Activated naive CD4-positive, alpha-beta T cell treated with anti-CD3 and anti-CD28 coated beads, Interleukin-2, amount 50 U/mL, for 72 hours (primary cell): ENCODE measurements at places on chromosomes 2 and 18. TPM values are rescaled to one million over a fixed set of nuclear protein-coding genes. Genes with fewer than 3 reads are reported as not detected.

TOGARAM2 gene
- total RNA-seq, result 4.3 TPM

GRCh38 chr2:207046724-207047123 lies 107.4 kb downstream of the CPO start:
- DNase-seq, result peak; percentile 4

CTNNA2 gene
- not detected for total RNA-seq

DNA sequence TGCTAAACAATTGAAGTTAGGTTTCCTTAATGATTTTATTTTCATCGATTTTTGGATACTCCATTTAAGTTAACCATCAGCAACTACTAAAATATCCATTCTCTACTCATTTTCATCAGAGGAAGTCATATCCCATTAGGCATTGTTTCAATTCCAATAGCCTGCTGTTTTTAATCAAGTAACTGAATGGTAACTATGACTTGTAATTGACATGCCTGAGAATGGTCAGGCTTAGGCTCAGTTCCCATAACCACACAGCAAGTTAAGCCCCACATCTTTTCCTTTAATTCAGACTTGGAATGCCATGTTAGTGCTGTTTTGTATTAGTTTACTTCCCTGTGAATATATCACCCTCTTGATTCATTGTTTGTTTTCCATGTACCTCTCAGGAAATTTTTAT lies 398.8 kb downstream of the ARHGAP15 start:
- DNase-seq, result no peak

DNA sequence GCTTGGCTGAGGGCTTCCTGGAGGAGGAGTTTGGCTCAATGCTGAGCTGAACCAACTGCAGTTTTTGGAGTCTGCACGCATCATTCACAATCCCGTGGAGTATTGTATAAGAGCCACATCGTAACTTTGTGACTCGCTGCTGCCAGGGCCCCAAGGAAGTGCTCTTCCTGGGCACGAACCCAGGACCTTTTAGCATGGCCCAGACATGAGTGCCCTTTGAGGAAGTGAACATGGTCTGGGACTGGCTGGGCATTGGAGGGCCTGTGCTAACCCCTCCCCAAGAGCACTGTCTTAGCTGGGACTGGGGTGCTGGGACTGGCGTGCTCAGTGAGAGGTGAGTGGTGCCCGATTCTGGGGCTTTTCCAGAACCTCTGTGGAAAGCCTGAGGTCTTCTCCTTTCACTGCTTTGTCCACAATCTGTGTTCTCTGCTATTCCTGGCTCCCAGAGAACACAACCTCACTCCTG lies 88.6 kb downstream of the LIPG start:
- DNase-seq, result no peak

HOXD13 gene
- total RNA-seq, result not detected

GRCh38 chr2:11738589-11739436 lies 7.6 kb upstream of the LPIN1 start:
- no peak for DNase-seq

MROH2A gene
- total RNA-seq, result not detected

DNA sequence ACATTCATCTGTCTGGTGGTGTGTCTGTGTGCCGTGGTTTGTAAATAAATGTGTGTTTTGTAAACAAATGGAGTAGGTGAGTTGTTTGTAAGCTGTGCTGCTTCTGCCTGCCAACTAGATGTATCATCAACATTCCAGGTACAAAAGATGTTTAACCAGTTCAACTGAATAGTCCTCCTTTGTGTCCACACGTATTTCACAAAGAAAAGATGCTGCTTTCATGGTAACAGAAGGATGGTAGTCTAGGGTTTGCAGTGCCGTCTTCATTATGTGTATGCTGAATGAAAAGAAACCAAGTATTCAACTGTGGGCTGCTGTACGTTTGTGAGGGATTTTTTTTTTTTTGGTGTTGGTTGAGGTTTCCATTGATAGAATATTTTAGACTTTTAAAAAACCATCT lies 72.1 kb downstream of the CAMKMT start:
- DNase-seq, result no peak

- DNase-seq, result no peak
Observed at GRCh38 chr2:10267551-10268465, 34.9 kb upstream of the HPCAL1 start.

DNA sequence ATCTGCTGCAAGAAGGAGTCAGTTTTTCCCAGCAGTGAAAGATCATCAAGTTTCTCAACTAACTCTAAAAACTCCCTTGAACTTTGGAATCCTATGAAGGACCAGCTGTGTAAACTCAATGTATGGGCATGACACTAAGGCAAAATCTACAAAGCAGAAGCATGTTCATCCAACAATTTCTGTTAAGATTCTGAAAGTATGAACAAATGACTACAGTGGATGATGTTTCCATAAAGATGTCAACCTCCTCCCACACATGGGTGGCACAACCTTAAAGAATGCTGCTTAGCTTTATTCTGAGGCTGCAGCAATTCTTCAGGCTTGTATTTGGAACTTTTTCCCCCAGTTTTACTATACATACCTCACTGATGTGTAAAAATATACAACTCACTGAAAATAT lies 47.2 kb downstream of the WDR33 start:
- no peak for DNase-seq

DNA sequence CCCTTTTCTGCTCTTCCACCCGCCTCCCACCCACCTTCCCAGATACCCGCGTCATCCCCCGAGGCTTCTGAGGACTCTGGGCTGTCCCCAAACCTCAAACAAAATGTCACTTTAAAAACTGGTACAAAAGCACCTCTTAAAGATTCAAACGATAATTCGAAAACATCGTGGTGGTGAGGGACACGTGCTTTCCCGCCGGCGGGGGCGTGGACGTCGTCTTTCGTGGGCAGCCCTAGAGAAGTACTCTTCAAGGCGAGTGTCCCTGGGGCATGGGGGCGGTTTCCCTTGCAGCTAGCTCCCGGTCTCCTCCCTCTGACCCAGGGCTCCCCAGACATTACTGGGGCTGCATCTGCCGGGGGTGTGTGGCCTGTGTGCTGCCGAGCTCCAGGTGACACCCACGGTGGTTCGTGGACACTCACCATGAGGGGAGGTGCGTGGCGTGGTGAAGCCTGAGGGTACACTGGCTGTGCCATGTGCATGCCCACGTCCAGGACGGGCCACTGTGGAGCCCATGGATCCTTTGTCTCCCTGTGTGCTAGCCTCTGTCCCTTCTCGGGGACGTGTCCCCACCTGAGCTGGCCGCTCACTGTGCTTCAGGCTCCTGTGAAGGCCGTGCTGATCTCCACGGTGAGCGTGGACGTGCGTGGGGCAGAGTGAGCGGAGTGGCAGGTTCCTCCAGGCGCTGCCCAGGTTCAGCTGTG lies 117.8 kb downstream of the NFATC1 start:
- DNase-seq, result no peak

DNA sequence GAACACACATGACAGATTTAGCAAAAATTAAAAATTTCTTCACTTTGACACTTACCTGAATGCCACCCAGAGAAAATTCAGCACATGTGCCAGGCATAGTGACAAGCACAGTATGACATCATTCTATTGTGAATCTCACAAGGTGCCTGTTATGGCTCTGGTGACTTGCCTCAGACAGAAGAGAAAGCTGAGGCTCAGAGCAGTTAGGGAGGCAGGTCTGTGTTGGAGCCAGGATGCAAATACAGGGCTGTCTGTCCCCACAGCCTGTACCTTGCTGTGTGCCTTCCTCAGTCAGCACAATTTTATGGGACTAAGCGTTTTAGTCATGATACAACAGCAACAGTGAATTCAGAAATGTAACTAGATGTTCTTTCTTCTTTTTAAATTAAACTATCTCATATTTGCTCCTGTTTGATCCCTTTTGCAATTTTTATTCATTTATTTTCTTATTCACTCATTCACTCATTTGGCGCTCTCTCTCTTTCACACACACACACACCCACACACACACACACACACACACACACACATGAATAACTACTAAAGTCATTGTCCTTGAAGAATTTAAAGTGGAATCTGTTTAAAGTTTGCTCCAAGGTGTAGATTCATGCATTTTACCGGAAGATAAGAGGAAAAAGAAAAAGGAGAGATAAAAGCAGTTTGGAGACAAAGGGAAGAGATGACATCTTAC lies 37.9 kb upstream of the CTAGE1 start:
- no peak for DNase-seq

IKZF2 gene
- total RNA-seq, result 8.9 TPM

OR6B2 gene
- total RNA-seq, result not detected

DNA sequence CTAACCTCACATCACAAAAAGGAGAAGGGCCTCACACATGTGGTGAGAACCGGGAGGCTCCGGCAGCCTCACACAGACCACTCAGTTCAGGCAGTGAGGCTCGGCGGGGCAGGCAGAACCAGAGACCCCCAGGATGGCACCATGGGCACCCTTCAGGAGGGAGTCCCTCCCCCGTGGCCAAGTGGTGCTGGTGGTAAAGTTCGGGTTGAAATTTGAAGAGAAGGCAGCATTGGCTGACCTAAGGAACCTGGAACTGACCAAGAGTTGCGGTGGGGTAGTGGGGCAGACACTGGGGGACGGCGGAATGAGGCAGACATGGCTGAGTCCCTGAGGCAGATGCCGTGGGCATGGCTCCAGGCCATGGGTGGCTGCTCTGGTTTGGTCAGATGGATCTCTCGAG lies 239.3 kb upstream of the MYT1L start:
- no peak for DNase-seq

DNA sequence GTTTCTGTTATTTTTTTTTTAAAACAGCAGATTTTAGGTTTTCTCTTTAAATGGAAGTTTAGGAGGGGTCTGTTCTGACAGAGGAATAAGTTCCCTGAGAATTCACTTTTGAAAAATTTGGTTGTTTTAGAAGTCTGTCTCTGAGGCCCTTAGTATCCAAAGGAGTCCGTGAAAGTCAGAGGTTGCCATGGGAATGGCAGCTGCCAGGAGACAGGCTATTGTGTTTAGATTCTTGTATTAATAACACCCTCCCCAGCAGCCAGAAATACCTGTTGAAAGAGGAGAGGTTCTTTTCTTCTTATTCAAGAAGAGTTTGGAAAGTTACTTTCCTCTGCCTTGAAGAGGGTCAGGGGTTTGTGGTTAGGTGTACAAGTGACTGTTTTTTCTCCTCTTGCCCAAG lies 29.5 kb downstream of the TNP1 start:
- no peak for DNase-seq

GRCh38 chr2:225895126-225895525 lies 495.6 kb downstream of the NYAP2 start:
- no peak for DNase-seq

ERMN gene
- 2.7 TPM for total RNA-seq

DNA sequence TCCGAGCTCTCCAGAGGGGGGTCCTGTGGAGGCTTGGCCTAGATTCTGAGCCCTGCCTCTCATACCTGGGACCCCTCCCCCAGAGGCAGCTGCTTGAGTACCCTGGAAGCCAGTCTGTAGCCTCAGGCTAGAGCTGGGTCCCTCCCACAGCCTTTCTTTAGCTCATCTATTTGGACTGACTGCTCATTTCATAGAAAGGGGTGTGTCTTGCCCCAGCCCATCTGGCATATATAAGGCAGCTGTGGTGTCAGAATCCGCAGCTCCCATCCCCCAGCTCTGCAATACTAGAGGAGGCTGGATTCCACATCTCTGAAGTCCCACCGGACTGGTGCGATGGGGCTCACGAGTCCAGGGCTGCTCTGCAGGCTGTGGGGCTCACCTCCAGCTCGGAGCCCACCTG lies 26.1 kb downstream of the MPHOSPH10 start:
- DNase-seq, result no peak

- no peak for DNase-seq
Observed at GRCh38 chr18:7770908-7771307, 203.8 kb downstream of the PTPRM start.

GRCh38 chr2:7432436-7432835 lies 515.2 kb downstream of the RNF144A start:
- DNase-seq, result no peak

- DNase-seq, result no peak
Observed at GRCh38 chr18:8826971-8827370, 121.6 kb downstream of the MTCL1 start.

FAHD2B gene
- total RNA-seq, result 14.7 TPM

CNTNAP5 gene
- not detected for total RNA-seq

GRCh38 chr2:170816504-170817092 lies at the start of gene GAD1:
GAD1 (plus strand) TSS chr2:170816887; CDS start chr2:170818592, 1,705 bp downstream.
- DNase-seq, result peak; percentile 74

- DNase-seq, result no peak
Observed at GRCh38 chr2:8431446-8432125, 250.3 kb upstream of the ID2 start.

RAB6C gene
- not detected for total RNA-seq

DNA sequence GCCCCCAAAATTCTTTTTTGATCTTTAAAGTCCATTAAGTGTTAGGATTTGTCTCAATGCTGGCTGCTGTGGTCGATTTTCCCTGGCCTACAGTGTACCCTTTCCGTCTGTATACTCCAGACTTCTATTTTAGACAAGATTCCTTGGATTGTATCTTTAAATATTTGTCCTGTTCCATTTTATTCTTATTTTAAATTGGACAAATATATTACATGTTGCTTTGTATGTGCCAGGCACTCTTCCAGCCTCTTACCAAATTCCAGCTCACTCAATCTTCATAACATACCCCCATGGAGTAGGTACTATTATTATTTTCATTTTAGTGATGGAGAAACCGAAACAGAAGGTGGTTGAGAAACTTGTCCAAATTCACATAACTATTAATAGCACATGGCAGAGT lies 58.1 kb downstream of the VWA3B start:
- DNase-seq, result no peak

DNA sequence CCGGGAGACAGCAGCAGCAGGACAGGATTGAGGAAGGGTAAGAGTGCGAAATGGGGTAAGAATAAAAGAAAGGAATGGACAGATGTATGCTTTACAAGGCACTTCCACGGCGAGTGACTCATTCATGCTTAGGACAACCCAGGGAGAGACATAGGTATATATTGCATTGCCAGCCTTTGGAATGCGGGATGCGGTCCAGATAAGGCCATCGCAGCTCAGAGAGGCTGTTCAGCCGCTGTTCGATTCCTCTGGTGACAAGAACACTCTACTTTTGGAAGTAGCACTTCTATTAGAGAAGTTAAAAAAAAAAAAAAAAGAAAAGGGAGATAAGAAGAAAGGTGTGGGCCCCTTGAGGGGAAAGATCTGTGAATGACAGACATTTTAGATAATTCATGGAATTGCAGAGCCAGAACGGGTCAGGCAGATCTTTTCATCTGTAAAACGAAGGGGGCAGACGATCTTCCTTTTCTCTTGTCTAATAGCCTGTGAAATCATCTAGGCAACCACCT lies 819 bp upstream of the NCOA1 start:
- no peak for DNase-seq

AQP4 gene
- total RNA-seq, result not detected

GULP1 gene
- total RNA-seq, result not detected
